ENCODE measurements at places on chromosomes 11 and 22.

- no peak for DNase-seq
These were observed 215.0 kb upstream of the E2F8 start for GRCh38 chr11:19455731-19456130.

GRCh38 chr11:75090671-75091177 lies 6.0 kb downstream of the OR2AT4 start:
- DNase-seq = no peak

GRCh38 chr22:44245867-44246266 lies 65.1 kb downstream of the PARVG start:
- no peak for DNase-seq

DNA sequence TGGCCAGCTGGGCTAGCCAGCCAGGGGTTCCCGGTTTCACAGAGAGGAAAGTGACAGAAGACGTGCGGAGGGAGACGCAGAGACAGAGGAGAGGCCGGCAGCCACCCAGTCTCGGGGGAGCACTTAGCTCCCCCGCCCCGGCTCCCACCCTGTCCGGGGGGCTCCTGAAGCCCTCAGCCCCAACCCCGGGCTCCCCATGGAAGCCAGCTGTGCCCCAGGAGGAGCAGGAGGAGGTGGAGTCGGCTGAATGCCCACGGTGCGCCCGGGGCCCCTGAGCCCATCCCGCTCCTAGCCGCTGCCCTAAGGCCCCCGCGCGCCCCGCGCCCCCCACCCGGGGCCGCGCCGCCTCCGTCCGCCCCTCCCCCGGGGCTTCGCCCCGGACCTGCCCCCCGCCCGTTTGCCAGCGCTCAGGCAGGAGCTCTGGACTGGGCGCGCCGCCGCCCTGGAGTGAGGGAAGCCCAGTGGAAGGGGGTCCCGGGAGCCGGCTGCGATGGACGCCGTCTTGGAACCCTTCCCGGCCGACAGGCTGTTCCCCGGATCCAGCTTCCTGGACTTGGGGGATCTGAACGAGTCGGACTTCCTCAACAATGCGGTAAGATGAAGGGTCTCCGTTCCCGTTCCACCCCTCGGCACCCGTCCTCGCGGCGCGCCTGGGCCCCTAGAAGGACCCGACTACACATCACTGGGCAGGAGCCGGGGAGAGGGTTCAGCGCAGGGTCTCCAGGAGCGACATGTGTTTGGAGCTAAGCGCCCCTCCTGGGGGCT lies at the start of gene CREB3L1:
CREB3L1 (plus strand) TSS at position 41 of the 765 bp plus-strand sequence; CDS start at position 491, 450 bp downstream.
- DNase-seq = no peak

GRCh38 chr22:22605074-22605404 lies 39.4 kb upstream of the GGTLC2 start:
- DNase-seq = no peak

- DNase-seq = no peak
These were observed 21.3 kb downstream of the PIWIL4 start for GRCh38 chr11:94588366-94588942.

DNA sequence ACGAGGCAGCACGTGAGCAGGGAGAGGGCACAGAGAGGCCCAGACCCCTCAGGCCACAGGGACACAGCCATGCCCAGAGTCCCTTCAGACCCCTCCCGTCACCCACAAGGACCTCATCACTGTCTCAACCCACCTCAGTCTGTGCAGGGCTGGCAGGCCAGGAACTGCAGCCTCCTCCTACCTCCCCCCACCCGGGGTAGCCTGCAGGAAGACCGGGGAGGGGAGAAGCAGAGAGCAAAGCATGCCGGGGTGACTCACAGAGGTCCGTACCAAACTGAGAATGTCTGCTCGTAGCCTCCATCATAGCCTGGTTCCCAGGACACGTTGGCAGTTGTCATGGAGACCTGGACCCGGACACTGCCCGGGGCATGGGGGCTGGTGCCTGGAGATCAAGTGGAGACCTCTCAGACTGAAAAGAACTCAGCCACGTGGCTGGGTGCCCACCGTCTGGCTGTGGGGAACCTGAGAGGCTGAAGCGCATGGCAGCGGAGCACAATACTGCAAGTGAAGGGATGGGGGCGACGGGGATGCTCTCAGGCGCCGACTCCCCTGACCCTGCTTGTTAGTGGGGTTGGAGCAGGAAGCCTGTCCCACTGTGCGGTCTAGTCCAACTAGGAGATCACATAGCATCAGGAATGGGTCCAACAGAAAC lies 27.2 kb downstream of the IGSF9B start:
- DNase-seq = no peak

GRCh38 chr11:65861165-65861505 lies 902 bp downstream of the MUS81 start:
- DNase-seq = no peak

GRCh38 chr11:18772211-18772610 lies 19.4 kb downstream of the PTPN5 start:
- DNase-seq = no peak

Measured in NCI-H2081 treated with DMSO at 0.1 percent for 48 hours (cell line).